DMS 273 treated with DMSO at 0.1 percent for 48 hours (cell line): ENCODE measurements at places on chromosomes 3 and 15.

DNA sequence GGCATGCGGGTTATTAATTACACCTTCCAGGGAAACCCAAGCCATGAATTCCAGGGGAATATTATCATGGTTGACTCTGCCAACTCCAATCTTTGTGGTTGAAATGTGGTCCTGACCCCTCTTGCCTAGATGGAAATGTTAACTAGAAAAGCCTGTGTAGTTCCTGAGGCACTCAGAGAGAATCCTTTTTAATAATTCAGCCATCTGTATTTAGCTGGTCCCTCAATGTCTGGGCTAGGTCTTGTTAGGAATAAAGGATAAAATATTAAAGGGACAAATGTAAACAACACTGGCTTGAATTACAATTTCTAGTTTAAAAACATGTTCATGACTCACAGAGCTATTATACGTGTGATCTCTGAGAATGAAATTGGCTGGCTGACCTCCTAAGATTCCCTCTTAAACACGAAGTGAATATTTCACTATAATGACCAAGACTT, 435.2 kb upstream of the SUCLG2 start:
- no peak for DNase-seq

DNA sequence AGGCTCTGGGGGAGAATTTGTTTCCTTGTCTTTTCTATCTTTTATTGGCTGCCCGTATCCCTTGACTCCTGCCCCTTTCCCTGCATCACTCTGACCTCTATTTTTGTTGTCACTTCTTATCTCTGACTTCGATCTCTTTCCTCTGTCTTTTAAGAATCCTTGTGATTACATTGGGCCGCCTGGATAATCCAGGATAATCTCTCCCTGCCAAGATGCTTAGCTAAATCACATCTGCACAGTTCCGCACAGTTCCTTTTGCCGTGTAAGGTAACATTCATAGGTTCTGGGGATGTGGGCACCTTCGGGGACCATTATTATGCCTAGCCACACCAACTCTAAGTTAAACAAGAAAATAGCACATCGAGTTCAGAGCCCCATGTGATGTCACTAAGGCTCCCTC, 103.0 kb upstream of the DPPA4 start:
- no peak for DNase-seq

DNA sequence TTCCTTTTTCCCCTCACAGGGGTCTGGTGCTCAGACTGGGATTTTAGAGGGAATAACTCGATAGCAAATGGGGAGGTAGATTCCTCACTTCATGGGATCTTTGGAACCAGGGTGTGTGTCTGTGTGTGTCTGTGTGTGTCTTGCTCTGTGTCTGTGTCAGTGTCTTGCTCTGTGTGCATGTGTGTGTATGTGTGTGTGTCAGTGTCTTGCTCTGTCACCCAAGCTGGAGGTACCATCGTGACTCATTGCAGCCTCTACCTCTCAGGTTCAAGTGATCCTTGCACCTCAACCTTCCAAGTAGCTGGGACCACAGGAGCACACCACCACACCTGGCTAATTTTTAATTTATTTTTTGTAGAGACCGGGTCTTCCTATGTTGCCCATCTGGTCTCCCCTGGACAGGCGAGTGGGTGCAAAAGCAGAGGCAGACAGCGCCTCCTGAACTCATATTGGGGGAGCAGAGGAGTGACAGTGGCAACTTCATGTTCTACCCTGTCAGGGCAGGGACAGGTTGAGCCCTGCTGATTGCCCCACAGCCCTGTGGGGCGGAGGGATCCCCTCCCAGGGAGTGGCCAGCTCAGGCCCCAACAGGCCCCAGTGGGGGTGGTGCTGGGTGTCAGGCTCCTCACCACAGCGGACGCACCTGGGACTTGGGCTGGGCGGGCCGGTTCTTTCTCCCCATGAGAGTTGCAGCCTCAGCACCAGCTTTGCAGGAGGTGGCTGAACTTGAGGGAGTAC, 10.4 kb upstream of the SEMA4B start:
- no peak for DNase-seq

DNA sequence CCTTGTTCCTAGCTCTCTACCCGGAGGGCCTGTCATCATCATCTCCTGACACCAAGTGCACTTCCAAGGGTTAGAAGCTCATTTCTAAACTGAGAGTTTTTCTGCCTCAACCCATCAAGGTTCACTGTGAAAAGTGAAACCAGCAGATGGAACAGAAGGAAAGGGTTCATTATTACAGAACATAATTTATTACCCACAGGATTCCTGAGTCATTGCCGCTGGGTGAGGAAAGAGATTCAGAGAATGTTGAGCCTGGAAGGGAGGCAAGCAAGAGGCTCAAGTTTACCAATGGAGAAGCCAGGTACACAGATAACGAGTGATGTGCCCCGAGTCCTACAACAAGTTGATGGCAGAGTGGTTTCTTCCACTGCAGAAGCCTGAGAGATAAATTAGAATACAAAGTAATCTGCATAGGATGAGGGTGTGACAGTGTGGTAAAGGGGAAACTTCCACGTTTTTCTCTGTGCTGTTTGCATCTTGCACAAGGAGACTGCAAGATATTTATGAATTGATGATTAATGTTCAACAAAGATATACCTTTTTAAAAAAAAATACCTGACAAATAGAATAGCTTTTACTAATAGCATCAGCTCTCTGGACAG, 80.5 kb upstream of the SETMAR start:
- peak; percentile 1 for DNase-seq
